ENCODE measurements at places on chromosomes 12 and 14.

- DNase-seq = no peak
Observed at GRCh38 chr12:122729583-122730214, 945 bp downstream of the HCAR1 start.

GRCh38 chr12:121911824-121912585 is 6.4 kb upstream of the CFAP251 start:
- DNase-seq = no peak

DNA sequence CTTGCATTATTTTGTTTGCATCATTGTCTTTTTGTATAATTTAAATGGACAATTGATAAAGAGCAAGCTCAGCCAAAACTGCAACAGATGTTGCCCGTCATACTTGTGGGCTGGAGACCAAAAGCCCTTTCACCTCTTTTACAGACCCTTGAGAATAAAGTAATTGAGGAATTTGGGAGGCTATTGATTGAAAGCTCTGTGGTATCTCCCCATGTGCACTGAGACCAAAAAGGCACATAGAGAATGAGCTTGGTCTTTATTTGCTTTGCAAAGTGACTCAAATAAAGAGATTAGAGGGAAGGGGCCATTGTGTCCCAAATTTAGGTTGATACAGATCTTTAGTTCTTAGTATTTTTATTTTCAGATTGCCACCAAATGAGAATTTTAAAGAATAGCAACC is 617.6 kb downstream of the TRHDE start:
- no peak for DNase-seq

DNA sequence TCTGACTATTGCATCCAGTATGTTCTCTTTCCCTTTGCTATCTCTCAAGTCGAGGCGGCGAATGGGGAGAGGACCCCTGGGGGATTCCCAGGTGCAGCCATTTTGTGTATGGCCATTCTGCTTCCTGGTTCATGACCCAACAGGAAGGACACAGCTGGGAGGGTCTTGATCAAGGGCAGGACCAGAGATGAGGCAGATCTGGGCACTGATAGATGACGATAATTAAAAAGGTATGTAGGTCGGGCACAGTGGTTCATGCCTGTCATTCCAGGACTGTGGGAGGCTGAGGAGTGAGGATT is 73.9 kb downstream of the EID3 start:
- no peak for DNase-seq

DNA sequence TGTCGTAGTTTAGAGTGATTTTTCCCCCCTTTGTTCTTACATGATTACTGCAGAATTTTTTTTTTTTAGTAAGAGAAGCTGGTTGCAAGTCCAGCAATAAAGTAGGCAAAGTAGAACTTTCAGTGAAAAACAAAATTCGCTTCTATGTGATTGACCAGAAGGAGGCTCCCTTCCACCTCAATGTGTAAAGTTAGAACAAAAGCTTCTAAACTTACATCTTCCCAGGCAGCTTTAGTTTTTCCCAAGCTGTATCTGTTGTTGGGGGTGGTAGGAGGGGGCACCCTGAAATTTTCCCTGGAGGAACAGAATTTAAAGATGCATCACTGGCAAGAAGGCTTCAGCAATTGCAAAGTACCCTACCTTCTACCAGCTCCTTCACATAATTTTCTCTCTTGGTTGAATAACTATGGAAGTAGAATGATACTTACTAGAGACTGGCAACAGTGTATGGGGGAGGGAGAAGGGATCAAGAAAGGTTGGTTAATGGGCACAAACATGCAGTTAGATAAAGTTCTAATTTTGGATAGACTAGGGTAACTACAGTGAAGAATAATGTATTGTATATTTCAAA is 87.3 kb upstream of the E2F7 start:
- DNase-seq = no peak

- DNase-seq = no peak
Observed at GRCh38 chr12:25926536-25926935, 31.9 kb upstream of the RASSF8 start.

GRCh38 chr14:77498984-77499527 is 440 bp upstream of the ISM2 start:
- DNase-seq = no peak

GRCh38 chr14:33678005-33678404 is 272.9 kb downstream of the EGLN3 start:
- no peak for DNase-seq

- DNase-seq = no peak
Observed at GRCh38 chr12:68521321-68521839, 89.3 kb upstream of the RAP1B start.

DNA sequence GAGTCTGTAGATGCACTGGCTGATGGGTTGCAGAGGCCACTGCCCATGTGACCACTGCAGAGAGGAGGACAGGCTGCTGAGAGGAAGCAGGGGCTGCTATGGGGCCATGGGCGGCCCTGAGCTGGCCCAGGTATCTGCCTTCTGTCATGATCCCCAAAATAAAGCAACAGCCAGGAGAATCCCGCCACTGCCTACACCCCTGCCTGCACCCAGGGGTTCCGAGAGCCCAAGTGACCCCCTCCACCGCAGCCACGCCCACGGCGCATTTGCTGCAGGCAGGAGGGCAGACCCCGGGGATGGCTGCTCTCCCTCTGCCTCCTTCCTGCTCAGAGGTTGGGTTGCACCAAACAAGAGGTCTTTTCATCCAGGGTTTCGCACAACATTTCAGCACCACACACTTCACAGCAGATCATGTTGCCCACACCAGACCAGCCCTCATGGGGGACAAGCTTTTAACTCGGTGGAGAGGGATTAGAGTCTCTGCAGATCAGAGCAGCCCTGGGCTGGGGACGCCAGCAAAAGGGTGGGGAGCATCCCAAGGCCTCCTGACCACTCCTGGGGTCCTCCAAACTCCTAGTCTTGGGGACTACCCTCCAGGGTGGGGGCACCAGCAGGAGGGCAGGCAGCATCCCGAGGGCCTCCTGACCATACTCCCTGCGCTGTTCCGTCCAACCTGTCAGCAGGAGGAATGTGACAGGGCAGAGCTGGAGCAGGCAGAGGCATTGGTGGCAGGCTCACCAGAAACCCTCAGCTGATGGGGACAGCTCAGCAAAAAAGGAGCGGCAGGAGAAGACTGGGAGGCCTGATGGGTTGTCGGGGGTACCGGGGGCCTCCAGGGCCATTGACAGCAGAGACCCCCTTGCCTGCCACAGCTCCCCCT is 14.1 kb downstream of the CCDC85C start:
- no peak for DNase-seq

DNA sequence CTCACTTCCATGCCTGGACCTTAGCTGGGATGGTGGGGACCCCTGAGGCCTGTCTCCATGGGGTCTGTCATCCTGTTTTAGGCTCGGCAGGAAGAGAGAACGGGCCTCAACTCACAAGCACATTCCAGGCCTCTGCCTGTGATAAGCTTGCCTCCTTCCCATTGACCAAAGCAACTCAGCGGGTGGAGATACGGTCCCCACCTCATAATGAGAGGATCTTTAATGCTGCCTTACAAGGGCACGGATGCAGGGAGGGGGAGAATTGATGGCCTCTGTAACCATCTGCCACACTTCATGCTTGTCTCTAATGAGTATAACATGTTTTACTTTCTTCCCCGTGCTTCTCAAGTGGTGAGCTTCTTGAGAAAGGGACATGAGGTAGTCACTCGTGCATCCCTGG is 50.0 kb downstream of the GLT1D1 start:
- no peak for DNase-seq

DNA sequence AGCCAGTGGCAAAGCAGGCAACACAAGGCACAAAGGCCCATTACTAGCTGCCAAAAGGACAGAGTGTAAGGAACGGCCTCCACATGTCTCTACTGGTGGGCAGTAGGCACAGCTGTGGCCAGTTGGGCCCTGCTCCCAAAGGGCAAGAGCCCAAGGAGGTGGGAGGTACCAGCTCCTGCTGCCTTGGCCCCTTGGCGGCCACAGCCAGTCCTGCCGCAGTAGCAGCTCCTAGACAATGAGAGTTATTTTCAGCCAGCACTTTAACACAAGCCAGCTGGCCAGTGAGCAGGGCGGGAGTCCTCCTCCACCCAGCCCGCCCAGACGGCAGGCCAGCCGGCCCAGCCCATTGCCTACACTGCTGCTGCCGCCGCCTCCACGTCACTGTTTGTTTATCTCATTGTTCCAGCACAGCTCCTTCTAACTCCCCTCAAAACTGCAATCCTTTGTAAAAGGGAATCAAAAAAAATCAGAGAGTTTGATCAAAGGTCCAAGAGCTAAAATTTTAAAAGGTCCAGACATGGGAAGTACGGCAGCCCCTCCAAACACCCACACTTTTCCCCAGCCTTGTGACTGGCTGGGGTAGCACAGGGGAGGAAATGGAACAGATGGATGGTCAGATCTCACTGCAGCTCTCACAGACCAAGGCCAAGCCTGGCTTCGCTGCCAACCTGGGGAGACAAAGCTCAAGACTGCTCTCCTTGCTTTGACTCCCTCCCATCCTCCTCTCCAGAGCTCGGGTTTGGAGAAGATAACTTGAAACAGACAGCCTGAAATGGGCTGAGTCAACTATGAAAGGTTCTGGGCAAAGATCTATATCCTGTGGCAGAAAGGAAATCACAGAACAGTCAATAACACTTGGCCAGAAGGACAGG is 33.5 kb downstream of the FMNL3 start:
- DNase-seq = no peak

DNA sequence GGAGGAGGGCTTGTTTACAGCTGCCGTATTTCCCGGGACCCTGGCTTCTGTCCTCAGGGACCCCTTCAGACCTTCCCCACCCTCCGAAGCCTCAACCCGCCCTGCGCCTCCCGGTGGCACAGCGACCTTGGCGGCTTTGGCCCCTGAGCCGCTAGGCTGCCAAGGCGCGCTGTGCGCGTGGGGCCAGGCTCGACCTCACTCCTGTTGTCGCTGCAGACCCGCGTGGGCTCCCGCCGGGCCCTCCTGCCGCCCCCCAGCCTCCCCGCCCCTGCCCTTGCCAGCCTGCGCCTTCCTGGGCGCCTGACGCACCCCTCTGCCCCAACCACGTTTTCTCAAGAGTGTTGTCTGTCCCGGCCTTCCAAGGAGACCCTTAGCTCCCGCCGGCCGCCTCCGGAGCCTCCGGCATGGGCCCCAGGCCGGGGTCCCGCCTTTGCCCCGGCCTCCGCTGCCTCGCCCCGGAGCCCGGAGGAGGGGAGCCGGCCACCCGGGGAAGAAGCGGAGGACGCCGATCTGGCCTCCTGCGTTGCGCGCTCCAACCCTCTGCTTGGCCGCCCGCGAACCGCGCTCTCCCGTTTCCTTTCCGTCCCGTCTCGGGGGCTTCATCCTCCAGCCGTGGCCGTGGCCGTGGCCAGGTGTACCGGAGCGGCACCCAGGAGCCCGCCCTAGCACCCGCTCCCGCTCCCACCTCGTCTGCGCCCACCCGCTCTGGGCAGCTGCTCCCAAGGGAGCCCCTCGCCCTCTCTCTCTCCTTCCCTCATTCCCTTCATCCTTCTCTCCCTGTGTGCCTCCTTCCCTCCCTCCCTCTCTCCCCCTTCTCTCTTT is 19.9 kb downstream of the PPP2R5C start:
- peak; percentile 24 for DNase-seq

GRCh38 chr14:23129759-23130316 is 10.8 kb upstream of the CEBPE start:
- no peak for DNase-seq

GRCh38 chr14:81273961-81274575 is 53.3 kb upstream of the GTF2A1 start:
- DNase-seq = no peak

DNA sequence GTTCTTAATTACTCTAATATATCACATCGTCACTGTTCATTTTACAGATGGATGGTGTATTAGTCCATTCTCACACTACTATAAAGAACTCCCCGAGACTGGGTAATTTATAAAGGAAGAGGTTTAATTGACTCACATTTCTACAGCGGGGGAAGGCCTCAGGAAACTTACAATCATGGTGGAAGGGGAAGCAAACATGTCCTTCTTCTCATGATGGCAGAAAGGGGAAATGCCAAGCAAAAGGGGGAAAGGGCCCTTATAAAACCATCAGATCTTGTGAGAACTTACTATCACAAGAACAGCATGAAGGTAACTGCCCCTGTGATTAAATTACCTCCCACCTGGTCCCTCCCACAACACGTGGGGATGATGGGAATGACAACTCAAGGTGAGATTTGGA is 6.5 kb downstream of the TMBIM4 start:
- DNase-seq = no peak

GRCh38 chr12:96886998-96887677 is 19.9 kb upstream of the NEDD1 start:
- no peak for DNase-seq

DNA sequence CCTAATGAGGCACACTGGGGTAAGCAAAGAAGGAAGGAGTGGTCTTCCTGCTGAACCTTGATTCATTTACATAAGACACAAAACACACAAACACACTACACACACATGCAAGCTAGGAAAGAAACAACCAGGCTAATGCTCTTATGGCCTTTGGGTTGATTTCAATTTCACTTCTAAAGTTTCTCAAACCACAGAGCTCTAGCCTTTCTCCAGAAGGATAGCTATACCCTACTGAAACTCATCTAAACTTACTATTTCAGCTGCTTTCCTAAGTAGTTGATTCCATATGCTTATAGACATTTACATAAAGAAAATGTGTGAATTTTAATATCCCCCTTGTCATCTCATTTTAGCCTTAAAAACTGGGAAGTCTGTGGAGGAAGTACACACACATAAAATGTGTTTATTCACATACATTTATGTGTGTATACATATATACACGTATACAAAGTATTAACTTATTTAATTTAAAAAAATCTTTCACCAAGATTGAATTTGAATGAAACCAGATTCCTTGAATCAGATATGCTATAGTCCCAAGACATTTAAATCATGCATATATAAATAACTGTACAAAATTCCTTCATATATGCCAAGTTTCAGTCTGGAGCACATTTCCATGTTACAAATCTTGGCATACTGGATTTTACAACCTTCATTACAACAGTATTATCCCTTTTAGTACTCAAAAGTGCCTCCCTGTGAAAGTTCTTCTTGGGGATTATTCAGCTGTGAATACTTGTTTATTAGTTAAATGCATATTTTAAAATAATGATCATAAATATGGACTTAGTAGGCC is 231.8 kb upstream of the NPAS3 start:
- no peak for DNase-seq

GRCh38 chr12:50600364-50600763 is 95.6 kb downstream of the DIP2B start:
- DNase-seq = no peak

DNA sequence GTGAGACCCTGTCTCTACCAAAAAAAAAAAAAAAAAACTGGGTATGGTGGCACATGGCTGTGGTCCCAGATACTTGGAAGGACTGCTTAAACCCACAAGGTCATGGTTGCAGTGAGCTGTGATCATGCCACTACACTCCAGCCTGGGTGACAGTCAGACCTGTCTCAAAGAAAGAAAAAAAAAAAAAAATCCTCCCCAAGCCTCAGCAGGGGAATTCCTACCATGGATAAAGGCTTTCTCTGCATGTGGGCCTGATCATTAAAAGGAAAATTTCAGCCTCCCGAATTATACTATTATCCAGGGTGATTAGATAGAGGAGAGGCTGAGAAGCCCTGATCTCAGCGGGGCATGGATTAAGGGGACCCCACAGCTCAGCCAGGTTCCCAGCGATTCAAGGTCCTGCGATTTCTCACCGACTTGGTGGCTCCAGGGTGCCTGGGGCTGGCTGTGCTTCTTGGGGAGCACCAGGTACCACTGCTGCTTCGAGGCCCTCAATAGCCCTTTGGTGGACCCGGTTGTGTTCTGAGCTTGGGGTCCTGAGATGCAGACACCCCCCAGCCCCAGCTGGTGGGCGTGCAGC is 5.6 kb downstream of the SH2B3 start:
- DNase-seq = no peak

Data from naive thymus-derived CD8-positive, alpha-beta T cell (primary cell).